Naive thymus-derived CD8-positive, alpha-beta T cell (primary cell): ENCODE measurements at places on chromosomes 1 and 21.
A peak's percentile ranks its signal among the peaks of the same experiment; 100 is the strongest.

GRCh38 chr1:54854381-54855020 lies 32.5 kb downstream of the DHCR24 start:
- DNase-seq: no peak

- peak; percentile 81 for DNase-seq
These were observed 5.7 kb upstream of the TPRG1L start for GRCh38 chr1:3618881-3619671.

DNA sequence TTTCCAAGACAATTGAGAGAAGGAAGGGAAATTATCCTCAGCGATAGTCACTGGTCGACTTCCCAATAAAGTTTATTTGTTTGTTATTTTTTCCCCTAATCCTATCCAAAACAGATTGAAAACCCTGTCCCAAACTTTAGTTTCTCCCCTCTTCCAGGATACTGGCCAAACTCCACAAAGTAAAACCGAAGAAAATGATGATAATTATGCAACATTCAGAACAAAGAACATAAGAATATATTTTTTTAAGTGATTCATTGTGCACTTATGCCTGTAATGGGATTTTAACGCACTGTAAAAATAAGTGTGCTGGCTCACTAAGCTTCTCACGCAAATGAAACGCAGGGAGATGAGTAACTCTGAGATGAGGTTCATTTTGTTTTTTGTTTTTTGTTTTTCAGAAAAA lies 6.0 kb downstream of the GLIS1 start:
- no peak for DNase-seq

- no peak for DNase-seq
These were observed 779 bp downstream of the SLC44A3 start for GRCh38 chr1:94820936-94821335.

GRCh38 chr1:11951901-11952300 lies 17.4 kb downstream of the PLOD1 start:
- no peak for DNase-seq

GRCh38 chr1:111097356-111098099 lies 42.4 kb downstream of the DRAM2 start:
- no peak for DNase-seq
